ENCODE measurements at places on chromosomes 11 and 22.

DNA sequence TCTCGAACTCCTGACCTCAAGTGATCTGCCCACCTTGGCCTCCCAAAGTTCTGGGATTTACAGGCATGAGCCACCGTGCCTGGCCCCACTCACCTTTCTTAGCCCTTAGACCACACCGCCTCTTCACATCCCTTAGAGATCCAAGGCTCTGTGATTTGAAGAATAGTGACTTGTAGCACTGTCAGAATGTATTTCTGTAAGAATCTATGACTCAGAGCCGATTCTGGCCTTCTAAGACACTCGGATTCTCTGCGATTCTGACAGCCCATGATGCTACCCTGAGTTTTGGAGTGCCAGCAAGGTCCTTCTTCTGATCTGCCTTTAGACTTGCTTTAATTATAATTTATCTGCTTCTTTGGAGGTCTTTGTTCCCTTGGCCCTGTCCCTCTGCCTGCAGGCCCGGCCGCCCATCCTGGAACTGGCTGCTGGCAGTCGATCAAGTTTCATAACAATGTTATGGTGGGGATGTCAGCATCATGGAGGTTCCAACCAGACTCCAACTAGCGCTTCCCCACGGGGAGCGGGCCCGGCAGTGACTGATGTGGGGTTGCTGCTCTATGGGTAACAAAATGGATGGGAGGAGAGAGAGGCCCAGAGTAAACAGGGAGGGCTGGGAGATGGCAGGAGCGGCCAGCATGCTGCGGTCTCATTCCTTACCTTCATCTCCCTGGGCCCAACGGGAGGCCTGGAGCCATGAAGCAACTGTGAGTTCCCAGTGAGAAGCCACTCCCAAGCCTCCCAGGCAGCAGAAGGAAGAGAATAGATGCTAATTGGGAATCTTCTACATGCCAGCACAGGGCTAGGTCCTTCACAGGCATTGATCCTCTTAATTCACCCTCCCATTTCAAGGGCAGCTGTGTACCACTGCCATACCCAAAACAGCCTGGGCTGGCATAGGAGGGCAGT, 55.7 kb upstream of the RASD2 start:
- no peak for DNase-seq

GRCh38 chr22:49803134-49803533, 24.5 kb downstream of the BRD1 start:
- DNase-seq, result no peak

GRCh38 chr22:49946612-49947295, 13.8 kb upstream of the PIM3 start:
- DNase-seq, result no peak

DNA sequence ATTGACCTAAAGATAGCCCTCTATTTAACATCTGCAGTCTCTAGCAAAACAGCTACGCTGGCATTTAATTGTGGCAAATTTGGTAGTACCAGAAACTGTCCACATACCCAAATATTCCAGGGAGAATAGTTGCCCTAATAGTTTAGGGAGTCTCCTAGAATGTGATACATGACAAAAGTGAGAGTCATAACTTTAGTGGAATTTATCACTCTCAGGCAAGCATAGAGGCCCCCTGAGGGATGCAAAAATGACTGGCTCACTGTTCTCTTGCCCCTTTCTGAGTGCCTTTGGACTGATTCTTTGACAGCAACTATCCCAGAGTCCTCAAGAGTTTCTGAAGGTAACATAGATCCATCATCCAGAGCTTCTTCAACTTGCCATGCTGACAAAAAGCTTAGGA, 2.3 kb upstream of the OR51B4 start:
- DNase-seq, result no peak

DNA sequence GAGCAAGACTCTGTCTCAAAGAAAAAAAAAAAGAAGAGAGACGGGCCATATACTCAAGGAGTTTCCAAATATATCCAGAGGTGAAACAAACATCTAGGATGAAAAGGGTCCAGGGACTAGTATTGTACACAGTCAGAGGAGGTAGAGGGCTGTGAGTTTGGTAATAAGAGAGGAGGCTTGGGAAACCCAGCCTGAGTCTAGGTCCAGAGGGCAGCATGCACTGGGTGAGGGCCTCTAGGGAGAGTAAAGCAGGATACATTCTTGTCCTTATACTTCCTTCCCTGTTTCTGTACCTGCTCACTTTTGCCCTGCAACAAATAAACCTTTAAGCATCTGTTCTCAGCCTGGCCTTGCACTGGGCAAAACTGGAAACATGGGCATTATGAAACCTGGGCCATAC, 31.5 kb downstream of the STIM1 start:
- no peak for DNase-seq

DNA sequence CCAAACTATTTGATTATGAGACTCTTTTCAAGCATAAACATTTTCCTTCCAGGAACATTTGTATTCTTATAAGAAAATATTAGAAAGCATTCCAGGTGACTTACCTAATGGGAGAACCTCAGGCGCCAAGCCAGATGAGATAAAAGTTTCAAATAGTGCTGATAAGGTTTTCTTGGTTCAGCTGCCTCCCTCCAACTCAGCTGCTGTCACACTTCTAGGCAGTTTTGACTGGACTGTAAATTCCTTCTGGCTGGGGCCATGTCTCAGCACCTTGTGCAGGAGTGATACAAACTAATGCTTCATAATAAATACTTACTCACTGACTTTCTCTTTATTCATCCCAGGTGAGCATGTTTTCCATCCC, 131.1 kb downstream of the MED15 start:
- DNase-seq, result no peak

DNA sequence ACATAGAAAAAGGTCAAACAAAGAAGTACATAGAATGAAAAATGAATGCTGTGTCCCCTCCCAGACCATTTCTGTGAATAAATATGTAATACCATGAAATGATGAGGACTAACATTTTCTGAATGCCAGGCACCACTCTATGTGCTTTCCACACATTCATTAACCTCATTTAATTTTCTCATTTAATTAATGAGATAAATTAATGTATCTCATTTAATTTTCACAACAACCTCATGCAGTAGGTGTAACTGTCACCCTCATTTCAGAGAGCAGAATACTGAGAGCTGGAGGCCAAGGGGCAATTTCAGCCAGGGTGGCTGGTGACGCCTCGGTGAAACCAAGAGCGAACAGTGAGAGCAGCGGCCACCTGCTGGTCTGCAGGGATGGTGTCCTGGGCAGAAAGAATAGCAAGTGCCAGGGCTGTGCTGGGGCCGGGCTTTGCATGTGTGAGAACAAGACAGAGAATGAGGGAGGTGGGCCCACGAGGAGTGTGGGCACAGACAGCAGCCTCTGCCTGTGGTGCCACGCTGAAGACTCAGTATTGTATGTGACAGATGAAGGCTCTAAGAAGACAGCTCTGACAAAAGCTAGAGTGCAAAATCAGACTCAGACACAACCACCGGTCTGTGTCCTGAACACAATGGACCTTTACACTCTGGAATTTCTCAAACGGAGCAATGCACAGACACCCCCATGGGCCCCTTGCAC, 1.8 kb upstream of the SERPIND1 start:
- no peak for DNase-seq

GRCh38 chr11:79244241-79244772, 196.5 kb downstream of the TENM4 start:
- DNase-seq, result no peak

DNA sequence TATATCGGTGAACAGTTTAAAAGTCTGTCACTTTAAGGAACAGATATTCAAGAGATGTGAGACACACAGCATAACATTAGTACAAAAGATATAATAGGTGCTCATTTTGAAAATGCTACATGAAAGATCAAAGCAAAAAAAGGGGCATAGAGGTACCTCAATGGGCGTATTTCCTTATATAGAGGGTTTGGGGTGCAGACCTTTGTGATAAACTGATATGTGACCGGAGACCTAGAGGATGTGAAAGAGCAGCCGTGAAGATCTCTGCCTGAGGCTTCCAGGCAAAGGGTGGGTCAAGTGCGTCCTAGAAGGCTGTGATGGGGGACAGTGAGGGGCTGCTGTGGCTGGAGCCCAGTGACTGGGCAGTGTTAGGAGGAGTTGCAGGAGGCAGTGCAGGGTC, 551.4 kb downstream of the ETS1 start:
- DNase-seq, result no peak

DNA sequence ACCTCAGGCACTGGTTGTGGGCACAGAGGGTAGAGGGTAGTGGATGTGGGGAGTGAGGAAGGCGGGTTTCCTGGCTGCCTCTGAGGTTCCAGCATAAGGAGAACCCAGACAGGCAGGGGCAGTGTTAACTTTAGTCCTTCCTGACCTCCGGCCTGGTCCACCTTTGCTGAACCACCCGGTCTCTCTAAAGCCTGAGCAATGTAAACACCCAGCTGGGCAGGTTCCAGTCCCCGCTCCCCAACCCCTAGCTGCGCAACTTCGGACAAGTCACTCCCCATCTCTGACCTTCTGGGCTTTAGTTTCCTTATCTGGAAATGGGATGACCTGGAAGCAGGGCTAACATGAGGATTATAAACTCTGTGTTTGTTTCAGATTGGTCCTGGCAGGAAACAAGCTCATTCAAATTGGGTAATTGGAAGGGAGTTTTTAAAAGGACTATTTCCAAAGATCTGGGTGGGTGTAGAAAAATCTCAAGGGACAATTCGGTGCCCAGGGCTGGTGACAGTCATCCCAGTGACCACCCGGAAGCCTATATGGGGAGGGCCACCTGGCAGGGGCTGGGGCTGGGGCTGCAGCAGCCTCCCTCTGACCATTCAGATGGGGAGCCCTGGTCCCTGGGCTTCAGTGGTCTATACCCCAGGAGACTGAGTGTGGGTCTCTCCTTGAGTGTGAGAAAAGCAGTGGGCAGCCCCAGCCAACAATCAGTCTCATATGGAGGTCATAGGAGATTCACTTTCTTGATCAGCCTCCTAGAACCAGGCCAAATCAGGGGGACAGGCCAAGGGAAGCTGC, 108.3 kb upstream of the SYT13 start:
- DNase-seq, result no peak

DNA sequence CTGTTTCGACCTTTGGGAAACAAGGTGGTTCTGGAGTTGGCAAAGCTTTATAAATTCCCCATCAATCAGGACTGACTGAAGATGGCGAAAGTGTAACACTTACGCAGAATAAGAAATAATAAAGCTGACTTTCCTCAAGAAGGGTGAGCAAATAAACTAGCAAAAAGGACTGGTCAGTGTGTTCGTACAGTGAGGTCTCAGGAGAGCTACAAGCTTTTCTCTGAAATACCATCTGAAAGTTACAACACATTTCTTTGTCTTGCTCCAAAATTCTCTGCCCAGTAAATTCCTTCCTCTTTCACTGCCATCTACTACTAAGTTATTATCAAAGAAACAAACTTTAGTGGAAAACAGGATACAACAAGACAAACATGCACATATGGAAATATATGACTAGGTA, 13.4 kb downstream of the PITPNB start:
- DNase-seq, result no peak

DNA sequence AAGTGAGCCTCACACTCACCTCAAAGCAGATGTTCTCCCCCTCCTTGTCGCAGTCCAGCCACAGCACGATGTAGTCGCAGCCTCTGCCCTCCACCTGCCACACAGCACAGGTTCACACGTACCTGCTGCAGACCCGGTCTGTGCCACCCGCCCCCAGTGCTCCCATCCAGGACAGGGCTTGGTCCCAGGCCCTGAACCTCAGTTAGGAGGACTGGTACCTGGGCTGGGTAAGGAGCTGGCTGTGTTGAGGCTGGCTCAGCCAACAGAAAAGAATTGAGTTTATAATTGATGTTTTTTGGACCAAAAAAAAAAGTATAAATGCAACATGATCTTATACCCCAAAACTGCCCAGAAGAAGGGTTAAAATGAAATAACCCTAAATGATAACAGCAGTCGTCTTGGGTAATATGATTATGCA, 10.7 kb downstream of the TOP3B start:
- DNase-seq, result no peak

GRCh38 chr11:107689317-107690202, 22.3 kb downstream of the SLN start:
- DNase-seq, result peak; percentile 7

DNA sequence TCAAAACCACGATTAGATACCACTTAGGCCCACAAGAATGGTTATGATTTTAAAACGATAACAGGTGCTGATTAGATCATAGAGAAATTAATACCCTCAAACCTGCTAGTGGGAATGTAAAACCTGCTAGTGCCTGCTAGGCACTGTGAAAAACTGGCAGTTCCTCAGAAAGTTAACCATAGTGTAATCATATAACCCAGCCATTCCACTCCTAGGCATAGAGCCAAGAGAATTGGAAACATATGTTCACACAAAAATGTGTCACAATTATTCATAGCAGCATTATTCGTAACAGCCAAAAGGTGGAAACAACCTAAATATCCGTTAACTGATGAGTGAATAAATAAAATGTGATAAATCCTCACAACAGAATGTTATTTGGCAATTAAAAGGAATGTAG, 122.2 kb upstream of the SYN3 start:
- no peak for DNase-seq

DNA sequence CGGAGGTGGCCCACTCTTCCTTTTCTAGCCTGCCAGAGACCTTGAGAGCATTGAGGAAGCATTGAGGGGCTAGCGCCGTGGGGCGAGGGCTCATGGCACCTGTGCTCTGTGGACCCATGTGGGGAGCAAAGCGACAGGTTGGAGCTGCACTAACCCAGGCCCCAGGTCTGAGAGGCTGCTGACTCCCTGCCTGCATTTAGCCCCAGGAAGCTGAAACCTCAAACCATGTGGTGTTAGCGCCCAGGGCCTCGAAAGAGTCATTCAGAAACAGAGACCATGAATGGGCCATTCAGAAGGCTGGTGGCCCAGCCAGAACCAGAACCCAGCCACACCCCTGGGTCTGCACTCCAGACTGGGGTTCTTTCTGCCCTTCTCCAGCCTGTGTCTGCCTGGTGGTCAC, 88.6 kb downstream of the BCR start:
- DNase-seq, result no peak

GRCh38 chr11:75538150-75538942, 12.6 kb upstream of the GDPD5 start:
- no peak for DNase-seq

GRCh38 chr11:22151649-22152197, 41.2 kb upstream of the ANO5 start:
- no peak for DNase-seq

- DNase-seq, result no peak
Measured at GRCh38 chr11:15865212-15865987, 490.9 kb downstream of the SOX6 start.

GRCh38 chr11:109302591-109303334, 119.2 kb upstream of the C11orf87 start:
- DNase-seq, result no peak

- no peak for DNase-seq
Measured at GRCh38 chr11:128236506-128237498, 350.6 kb downstream of the ETS1 start.

GRCh38 chr11:83819931-83820549, 533.9 kb upstream of the CCDC90B start:
- no peak for DNase-seq
